ENCODE measurements at places on chromosomes 7 and 10.

DNA sequence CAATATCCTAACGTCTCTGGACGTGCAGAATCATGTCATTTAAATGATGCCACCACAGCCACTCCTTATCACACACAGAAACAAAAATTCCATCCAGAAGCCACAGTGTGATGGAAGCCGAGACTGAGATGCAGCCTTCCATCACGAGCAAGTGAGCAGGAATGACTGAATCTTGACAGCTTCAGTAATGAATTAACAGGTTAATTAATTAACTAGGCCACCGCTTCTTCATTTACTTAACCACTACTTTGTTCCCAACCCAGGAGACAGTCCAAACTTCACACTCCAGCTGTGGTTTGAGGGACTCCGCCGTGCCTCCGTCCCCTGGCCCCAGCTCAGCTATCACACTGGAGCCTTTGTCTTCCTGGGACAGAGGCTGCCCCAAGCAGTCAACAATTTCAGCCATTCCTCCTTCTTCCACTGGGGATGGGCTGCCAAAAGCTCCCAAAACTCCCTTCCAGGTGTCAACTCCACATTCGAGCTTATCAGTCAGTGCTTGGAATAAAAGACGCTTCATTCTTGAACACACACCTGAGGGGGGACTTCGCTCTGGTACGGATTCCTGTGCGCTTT is 65.9 kb downstream of the FGFR2 start:
- no peak for DNase-seq

- no peak for DNase-seq
These were observed 69.1 kb upstream of the KCNIP2 start for GRCh38 chr10:101912561-101913179.

GRCh38 chr10:80201608-80202141 is 3.7 kb downstream of the ANXA11 start:
- DNase-seq, result no peak

DNA sequence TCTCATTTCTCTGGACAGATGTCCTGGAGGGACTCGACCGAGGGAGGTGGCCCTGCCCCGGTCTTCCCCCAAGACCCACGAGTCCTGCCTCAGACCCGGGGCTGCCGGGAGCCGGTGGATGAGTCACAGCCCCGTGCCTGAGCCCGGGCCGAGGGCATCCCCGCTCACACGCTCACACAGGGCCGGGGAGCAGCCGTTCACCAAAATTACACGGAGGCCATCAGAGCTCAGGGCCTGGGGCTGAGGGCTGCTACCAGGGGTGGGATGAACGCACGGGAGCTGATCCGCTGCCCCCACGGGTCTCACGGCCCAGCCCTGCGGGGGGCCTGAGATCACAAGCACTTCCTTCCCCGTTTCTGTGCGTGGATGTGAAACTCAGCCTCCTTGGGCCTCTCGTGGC is 17.5 kb downstream of the FAM20C start:
- DNase-seq, result no peak

Data from MG63 (cell line).